ENCODE measurements at places on chromosomes 3 and 15.

- no peak for DNase-seq
Observed at GRCh38 chr3:149442851-149443544, 31.5 kb upstream of the TM4SF4 start.

DNA sequence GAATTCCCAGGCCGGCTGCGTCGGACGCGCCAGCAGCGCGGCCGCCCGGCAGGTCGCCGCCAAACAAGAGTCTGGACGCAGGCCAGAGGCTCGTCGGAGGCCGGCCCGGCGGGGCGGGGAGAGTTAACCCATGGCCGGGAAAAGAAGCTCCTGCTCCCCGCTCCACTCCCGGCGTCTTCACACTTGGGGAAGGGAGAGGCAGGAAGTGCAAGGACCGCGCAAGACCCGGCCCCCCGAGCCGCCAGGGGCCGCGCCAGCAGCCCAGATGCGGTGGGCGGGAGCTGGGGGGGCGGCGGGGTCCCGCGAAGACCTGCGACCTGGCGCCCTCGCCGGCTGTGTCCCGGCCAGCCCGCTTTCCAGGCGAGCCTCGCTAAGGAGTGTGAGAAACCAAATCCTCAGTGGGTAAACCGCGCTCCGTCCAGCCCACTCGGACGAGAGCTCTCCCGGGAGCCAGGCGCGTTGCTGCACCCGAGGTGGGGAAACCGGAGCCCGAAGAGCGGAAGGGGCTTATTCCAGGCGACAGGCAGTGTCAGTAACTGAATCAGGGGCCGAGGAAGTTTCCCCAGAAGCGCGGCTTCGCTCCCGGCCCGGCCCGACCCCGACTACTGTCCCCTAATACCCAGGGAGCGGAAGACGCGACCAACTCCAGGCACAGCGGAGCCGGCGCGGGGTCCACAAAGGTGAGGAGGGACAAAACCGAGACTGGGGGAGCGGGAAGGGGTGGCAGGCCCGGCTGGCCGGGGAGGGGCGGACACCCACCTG lies 721 bp downstream of the ADAMTS7 start:
- peak; percentile 48 for DNase-seq

GRCh38 chr15:75149867-75150709 lies 51.6 kb upstream of the C15orf39 start:
- no peak for DNase-seq

DNA sequence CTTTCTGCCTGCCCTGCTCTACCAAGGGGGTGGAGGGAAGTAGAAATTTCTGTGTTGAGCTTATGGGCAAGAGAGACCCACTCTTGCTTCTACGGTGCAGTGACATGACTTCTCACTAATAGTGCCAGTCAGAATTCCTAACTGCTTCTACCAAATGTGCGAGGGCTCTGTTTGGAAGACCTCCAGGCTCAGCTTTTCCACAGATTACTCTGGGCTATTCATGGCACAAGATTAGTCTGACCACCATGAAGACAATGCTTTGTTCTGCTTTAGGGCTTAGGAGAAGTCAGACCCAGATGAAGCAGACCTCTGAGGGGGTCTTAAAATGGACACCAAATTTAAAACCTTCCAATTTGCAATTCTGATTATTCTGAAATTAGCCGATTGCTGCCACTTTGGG lies 195.9 kb upstream of the TBC1D5 start:
- DNase-seq = no peak

DNA sequence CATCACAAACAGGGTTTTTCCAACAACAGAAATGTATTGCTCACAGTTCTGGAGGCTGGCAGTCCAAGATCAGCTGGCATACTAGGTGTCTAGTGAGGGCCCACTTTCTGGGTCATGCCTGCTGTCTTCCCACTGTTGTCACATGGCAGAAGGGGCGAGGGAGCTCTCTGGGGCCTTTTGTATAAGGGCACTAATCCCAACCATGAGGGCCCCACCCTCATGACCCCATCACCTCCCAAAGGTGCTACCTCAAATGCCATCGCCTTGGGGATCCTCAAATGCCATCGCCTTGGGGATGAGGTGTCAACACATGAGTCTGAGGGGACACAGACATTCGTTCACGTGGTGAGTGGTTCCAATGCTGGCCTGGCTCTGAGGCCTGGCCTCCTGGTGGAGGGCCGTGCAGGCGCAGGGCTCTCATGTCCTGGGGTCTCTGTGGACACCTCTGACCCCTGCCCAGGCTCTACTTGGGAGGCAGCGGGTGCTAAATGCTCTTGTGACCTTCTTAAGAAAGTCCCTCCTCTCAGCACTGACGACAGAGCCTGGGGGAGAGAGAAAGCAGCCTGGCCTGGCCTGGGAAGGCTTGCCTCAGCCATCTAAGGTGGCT lies 16.8 kb downstream of the NUP210 start:
- DNase-seq = no peak

DNA sequence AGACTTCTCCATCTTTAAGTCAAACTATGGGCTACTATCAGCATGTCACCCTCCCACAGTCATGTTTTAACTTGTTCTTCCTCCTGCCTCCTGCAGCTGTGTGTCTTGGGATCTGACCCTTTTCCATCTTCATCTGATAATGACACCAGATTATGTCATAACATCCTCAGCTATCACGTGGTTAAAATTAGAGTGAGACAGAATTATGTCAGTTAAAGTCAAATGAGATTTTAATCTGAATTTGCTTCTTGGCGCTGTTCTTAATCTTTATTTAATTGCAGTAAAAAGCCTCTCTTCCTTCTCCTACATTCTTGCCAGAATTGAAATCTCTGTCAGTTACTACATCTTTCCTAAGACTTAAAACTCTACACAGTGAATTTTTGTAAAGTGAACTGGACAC lies 107.2 kb downstream of the ARPP21 start:
- no peak for DNase-seq

- no peak for DNase-seq
Observed at GRCh38 chr3:12503126-12503957, 19.1 kb downstream of the TSEN2 start.

GRCh38 chr15:51424780-51425179 lies 83.3 kb downstream of the GLDN start:
- no peak for DNase-seq

- no peak for DNase-seq
Observed at GRCh38 chr15:92629975-92630626, 25.5 kb downstream of the FAM174B start.

DNA sequence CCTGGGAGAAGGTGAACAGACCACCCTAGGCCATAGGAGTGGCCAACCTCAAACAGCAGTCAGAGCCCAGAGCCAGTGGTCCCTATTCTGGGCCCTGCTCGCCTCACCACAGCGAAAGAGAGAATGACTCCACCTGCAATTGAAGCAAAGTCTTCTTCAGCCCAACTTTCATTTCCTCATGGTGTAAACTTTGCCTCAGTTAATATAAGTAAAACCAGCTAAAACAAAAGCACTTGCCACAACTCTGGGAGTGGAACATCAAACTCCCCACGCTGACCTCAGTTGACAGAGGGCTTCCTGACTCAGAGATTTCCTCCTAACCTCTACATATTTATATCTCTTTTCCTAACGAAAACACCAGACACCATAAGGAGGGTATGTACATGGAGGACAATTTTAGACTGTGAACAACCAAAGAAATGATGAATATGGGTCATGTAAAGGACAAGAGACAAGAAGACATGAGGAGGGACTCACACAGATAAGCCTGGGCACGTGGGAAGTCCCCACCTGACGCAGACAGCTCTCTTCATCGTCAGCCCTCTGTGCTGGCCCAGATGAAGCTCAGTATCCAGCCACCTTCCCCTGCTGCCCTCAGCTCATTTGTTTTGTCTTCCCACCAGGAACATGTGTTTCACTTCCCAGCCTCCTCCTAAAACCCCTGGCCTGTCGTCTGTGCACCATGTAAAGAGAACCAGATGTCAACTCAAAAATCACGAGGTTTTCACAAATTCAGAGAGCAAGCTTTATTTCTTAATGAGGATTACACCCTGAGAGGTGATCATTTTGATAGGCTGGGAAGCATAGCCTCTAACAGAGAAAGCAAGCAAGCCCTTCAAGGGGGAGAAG lies 140.9 kb downstream of the KCNMB2 start:
- peak; percentile 29 for DNase-seq

DNA sequence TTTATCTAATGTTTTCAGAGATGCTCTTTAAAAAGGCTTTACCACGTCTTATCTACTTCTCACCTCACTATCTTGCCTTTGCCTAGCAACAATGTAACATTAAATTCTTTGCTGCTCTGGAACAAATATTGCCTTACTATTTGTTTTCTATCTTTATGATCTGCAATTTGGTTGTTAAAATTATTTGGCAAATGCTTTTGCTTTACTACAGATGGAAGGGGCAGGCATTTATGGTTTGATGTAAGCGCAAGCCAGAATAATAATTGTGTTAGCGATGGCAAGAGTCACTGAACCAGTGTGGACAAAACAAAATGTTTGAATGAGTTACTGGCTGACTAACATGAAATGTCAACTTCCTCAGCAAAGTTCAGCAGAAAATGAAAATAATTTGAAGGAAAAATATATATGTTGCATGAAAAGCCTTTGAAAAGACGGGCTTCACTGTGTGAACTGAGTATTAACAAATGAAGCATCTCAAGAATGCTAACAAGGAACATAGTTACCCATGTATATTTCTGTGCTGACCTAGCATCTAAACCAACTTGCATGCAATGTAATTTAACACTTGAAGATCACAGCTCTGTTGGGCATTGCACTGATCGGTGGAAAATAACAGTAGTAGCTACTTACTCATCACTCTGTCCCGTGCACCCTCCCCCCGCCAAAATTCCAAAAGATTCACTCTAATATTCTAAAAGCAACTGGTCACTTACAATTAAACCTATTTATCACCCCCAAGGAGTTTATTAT lies 454.0 kb upstream of the ARHGEF26 start:
- no peak for DNase-seq

GRCh38 chr15:83457149-83457548 lies 10.0 kb downstream of the SH3GL3 start:
- DNase-seq = no peak

DNA sequence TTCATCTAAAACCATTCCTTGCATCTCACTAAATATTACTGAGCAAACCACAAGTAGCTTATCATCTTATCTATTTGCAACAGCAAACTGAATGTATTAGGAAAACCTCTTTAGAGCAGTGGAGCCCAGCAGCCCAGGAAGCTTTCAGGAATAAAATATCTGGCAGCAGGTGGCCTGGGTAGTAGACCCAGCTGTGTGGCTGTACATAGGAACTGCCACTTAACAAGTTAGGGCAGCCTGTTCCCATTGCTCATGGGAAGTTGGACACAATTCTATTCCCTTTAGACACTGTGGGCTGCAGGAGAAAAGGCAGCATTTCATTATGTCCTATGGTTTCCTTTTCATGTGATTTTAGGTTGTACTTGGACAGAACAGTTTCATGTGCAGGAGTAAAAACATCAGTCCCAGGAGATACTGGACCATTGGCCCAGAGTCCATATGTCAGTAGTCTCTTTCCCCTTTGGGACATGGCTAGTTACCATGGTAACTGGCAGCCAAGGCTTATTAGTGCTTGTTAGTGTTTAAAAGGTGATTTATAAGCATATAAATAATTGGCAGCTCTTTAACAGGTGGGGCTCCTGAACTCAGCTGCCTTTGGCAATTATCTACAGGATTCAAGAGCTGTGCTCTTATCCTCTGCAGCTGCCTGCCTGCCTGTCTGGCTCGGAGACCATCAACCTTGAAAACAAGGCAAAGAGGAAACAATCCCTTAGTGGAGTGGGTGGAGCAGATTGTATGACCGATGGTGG lies 28.9 kb upstream of the LSAMP start:
- no peak for DNase-seq

- no peak for DNase-seq
Observed at GRCh38 chr3:55634345-55634744, 147.2 kb upstream of the WNT5A start.

DNA sequence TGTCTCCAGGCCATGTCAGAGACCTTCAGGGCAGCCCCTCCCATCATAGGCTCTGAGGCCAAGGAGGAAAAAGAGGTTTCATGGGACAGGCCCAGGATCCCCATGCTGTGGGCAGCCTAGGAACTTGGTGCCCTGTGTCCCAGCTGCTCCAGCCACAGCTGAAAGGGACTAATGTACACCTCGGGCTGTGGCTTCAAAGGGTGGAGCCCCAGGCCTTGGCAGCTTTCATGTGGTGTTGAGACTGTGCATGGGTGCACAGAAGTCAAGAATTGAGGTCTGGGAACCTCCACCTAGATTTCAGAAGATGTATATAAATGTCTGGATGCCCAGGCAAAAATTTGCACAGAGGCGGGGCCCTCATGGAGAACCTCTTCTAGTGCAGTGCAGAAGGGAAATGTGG lies 6.6 kb upstream of the SSR3 start:
- DNase-seq = no peak
